ENCODE measurements at places on chromosomes 5 and 9. TPM values are rescaled to one million over a fixed set of nuclear protein-coding genes. Genes with fewer than 3 reads are reported as not detected.
A peak's percentile ranks its signal among the peaks of the same experiment; 100 is the strongest.

SLU7 gene
- total RNA-seq = 34.2 TPM

- H3K27ac ChIP-seq = no peak overlapping the region
- H3K27me3 ChIP-seq = no peaks in the 10 kb centered on the region
- no peaks in the 10 kb centered on the region for H3K36me3 ChIP-seq
- no peak overlapping the region for H3K4me3 ChIP-seq
These were observed 172.0 kb upstream of the SEMA6A start for GRCh38 chr5:116746668-116747067.

PCDHGA2 gene
- total RNA-seq = 3.4 TPM

MAN2A1 gene
- 29.6 TPM for total RNA-seq

TSSK1B gene
- under 0.01 TPM for total RNA-seq

NME5 gene
- total RNA-seq = under 0.01 TPM

DNA sequence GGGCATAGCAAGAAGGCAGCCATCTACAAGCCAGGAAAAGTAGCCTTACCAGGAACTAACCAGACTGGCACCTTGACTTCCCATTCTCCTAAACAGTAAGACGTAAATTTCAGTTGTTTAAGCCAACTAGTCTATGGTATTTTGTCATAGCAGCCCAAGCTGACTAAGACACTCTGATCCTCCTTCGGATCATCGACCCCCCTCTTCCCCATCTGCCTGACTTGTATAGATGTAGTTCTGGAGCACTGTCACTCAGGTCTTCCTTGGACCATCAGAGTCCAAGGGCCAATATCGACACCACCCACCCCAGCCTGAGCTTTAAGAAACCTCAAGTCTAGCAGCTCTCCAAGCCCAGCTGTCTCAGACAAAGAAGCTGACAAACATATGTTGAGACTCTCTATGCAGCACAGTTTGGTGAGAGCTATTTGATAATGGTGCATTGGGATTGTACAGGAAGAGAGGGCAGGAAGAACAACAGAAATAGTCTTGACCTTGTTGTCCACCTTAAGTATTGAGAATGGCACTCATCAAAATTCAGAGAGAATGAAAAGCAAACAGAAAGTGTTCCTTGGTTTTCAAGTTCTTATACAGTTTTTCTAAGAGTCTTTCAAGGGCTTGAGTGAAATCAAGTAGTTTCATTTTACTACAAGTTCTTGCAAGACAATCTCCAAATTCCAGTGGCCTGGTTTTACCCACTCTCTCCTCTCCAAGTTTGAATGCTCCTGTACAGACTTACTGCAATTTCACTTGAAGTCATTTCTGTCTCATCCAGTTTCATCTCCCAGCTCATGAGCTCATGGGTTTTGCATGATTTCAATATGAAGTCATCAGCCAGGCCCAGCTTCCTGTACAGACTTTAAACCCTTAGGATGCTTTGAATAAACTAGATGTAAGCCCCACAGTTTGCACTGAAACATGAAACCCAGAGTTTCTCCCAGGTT, 122.3 kb upstream of the RAI14 start:
- H3K36me3 ChIP-seq = no peaks in the 10 kb centered on the region
- H3K27ac ChIP-seq = peak overlapping the region; percentile 98
- DNase-seq = peak; percentile 97
- H3K27me3 ChIP-seq = no peaks in the 10 kb centered on the region

DNA sequence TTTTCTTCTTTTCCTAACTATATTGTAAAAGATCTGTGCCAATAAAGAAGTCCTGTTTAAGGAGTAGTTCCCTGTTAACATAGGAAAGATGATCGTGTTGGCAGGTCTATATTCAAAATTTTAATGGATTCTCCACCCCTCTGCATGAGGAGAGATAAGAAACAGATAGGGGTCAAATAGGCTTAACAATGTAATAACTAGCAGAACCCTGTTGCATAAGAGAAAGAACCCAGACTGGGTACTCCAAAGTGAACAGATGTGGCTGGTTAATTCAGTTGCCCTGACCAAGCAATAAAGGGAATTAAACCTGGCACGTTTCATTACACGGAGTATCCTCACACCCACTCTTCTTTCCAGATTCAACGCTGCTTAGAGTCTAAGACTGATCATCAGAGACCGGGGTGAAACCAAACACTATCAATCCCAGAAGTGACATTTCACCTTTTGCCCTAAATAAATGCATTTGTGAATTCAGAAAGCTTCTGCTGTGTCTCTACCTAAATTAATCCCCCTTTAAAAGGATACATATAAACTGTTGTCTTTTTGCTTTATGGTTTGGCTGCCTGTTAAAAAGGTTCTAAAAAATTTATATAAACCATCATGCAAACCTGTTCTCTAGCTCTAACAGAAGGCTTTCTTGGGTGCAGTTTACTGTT, 1276.9 kb upstream of the WWC1 start:
- no peaks in the 10 kb centered on the region for H3K4me1 ChIP-seq
- no peak overlapping the region for H3K4me3 ChIP-seq
- DNase-seq = no peak
- no peak overlapping the region for H3K27ac ChIP-seq
- H3K27me3 ChIP-seq = no peaks in the 10 kb centered on the region
- no peaks in the 10 kb centered on the region for H3K36me3 ChIP-seq

PCSK1 gene
- total RNA-seq = not detected

GRCh38 chr5:140150201-140150600, 24.5 kb downstream of the IGIP start:
- no peak for DNase-seq
- no peaks in the 10 kb centered on the region for H3K36me3 ChIP-seq
- H3K27ac ChIP-seq = no peak overlapping the region
- H3K27me3 ChIP-seq = no peaks in the 10 kb centered on the region
- H3K4me1 ChIP-seq = no peaks in the 10 kb centered on the region

- H3K27ac ChIP-seq = no peak overlapping the region
- H3K4me1 ChIP-seq = peaks cover 5% of the 10 kb centered on the region
- peaks cover 5% of the 10 kb centered on the region for H3K36me3 ChIP-seq
- H3K4me3 ChIP-seq = no peak overlapping the region
- no peaks in the 10 kb centered on the region for H3K27me3 ChIP-seq
These were observed 9.7 kb downstream of the PTGER4 start for GRCh38 chr5:40689438-40689837.

DNA sequence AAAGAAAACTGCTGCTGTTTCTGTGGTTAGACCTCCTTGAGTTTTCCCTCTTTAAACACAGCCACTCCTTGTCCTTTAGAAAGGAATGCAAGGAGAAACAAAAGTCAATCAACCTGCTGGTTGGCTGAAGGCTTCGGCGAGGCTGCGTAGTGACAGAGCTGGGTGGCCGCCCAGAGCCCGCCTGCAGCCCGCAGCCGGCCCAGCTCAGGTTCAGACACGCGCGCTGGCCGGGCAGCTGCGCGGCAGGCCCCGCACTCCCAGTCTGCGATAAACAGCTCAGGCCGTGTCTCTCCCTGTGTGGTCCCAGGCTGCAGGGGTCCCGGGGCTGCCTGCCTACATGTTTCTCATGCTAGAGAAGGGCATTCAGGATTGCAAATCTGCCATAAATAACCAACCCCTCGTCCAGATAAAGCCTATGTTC, 115.4 kb downstream of the HSD17B3 start:
- H3K27ac ChIP-seq = no peak overlapping the region
- H3K36me3 ChIP-seq = no peaks in the 10 kb centered on the region
- H3K4me1 ChIP-seq = no peaks in the 10 kb centered on the region
- peaks cover 28% of the 10 kb centered on the region for H3K27me3 ChIP-seq

GRCh38 chr5:8391911-8392310, 523.0 kb downstream of the MTRR start:
- H3K27ac ChIP-seq = no peak overlapping the region
- no peak overlapping the region for H3K4me3 ChIP-seq
- H3K27me3 ChIP-seq = no peaks in the 10 kb centered on the region
- H3K36me3 ChIP-seq = no peaks in the 10 kb centered on the region
- H3K4me1 ChIP-seq = no peaks in the 10 kb centered on the region

DNA sequence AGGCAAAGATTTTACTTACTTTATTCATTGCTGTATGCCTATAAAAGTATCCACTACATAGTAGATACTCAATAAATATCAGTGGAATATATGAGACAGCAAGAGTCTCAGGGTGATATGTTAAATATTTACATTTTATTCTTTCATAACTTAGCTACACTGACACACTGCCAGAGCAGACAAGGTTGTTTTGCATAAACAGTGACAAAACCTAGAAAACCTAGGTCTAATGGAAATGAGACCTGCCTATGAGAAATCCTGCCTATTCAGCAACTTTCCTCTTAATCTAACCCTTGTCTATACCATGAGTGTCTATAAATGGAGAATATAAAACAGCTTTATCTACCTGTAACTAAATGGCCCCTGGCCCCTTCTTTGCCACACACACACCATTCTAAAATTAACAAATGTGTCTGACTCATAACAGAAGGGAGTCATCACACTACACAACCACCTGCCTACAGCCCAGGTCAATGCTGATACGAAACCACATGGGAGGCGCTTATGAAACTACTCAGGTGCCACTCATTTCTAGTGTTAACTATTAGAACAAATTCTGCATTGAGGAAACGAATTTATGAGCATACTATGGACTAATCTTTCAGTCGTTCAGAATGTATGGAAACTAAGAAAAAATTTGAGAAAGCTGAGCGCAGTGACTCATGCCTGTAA, 60.3 kb downstream of the UBAP2 start:
- peak; percentile 43 for DNase-seq
- H3K4me1 ChIP-seq = peaks cover 3% of the 10 kb centered on the region
- peaks cover 28% of the 10 kb centered on the region for H3K36me3 ChIP-seq
- H3K4me3 ChIP-seq = no peak overlapping the region
- no peaks in the 10 kb centered on the region for H3K27me3 ChIP-seq

DNA sequence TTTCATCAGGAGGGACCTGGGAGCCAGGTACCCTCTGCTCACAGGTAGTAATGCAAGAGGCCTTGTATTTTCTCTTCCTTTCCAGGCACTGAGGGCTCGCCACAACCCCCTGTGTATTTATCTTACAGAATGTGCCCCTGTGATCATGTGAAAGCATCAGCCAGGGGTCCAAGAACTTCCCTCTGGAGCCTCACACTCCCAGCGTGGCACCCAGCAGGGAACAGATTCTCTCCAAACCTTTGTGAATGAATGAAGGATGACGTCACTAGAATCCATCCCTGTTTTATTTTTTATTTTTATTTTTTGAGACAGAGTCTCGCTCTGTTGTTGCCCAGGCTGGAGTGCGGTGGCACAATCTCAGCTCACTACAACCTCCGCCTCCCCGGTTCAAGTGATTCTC, 107.3 kb upstream of the IER5L start:
- H3K27me3 ChIP-seq = no peaks in the 10 kb centered on the region
- H3K4me3 ChIP-seq = no peak overlapping the region
- H3K36me3 ChIP-seq = no peaks in the 10 kb centered on the region
- H3K4me1 ChIP-seq = no peaks in the 10 kb centered on the region
- no peak overlapping the region for H3K27ac ChIP-seq

PTGR1 gene
- total RNA-seq = 80.8 TPM

DNA sequence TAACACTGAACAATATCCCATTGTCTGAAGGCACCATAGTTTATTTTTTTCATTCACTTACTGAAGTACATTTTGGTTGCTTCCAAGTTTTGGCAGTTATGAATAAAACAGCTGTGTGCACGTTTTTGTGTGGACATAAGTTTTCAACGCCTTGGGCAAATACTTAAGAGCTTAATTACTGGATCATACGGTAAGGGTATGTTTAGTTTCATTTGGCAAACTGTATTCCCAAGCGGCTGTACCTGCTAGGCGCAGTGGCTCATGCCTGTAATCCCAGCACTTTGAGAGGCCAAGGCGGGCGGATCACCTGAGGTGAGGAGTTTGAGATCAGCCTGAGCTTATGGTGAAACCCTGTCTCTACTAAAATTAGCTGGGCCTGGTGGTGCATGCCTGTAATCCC, 63.7 kb upstream of the FAM120A start:
- no peaks in the 10 kb centered on the region for H3K4me1 ChIP-seq
- no peak overlapping the region for H3K4me3 ChIP-seq
- no peaks in the 10 kb centered on the region for H3K27me3 ChIP-seq
- H3K27ac ChIP-seq = no peak overlapping the region
- DNase-seq = no peak
- H3K36me3 ChIP-seq = no peaks in the 10 kb centered on the region

- H3K4me3 ChIP-seq = no peak overlapping the region
- peaks cover 7% of the 10 kb centered on the region for H3K4me1 ChIP-seq
- H3K27ac ChIP-seq = no peak overlapping the region
- H3K27me3 ChIP-seq = no peaks in the 10 kb centered on the region
- no peaks in the 10 kb centered on the region for H3K36me3 ChIP-seq
These were observed 372.1 kb upstream of the RIOK2 start for GRCh38 chr5:97554977-97555643.

DNA sequence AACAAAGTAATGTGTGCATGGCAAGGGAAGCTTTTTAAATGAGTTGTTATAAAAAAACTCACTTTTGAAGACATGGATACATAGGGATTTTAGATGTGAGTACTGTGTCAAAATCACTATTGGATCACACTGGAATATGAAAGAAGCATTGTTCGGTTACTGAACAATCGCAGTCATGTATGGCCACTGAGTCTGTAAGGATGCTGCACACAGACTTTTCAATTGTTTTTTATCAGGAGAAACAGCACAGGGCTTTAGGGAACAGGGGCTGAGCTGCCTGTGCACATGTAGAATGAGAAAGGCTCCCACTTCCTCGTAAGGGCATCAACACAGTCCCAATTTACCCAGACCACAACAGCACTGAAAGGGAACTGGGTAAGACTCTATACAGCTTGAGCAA, 1333.9 kb upstream of the DMAC1 start:
- H3K4me3 ChIP-seq = no peak overlapping the region
- no peak overlapping the region for H3K27ac ChIP-seq

GRM6 gene
- not detected for total RNA-seq

- no peaks in the 10 kb centered on the region for H3K36me3 ChIP-seq
- no peaks in the 10 kb centered on the region for H3K27me3 ChIP-seq
- H3K4me1 ChIP-seq = no peaks in the 10 kb centered on the region
- no peak for DNase-seq
- H3K27ac ChIP-seq = no peak overlapping the region
These were observed 71.2 kb downstream of the CWC27 start for GRCh38 chr5:64839936-64840335.

GRCh38 chr5:81601919-81602318, 149.0 kb downstream of the SSBP2 start:
- H3K27me3 ChIP-seq = no peaks in the 10 kb centered on the region
- peak; percentile 36 for DNase-seq
- H3K4me1 ChIP-seq = no peaks in the 10 kb centered on the region
- H3K27ac ChIP-seq = no peak overlapping the region

GRCh38 chr5:107533910-107534876, 136.5 kb downstream of the EFNA5 start:
- no peak for DNase-seq
- H3K4me1 ChIP-seq = no peaks in the 10 kb centered on the region
- H3K27ac ChIP-seq = no peak overlapping the region
- no peaks in the 10 kb centered on the region for H3K36me3 ChIP-seq
- no peaks in the 10 kb centered on the region for H3K27me3 ChIP-seq
- H3K4me3 ChIP-seq = no peak overlapping the region

- no peak overlapping the region for H3K27ac ChIP-seq
- no peak for DNase-seq
- H3K27me3 ChIP-seq = peaks cover 27% of the 10 kb centered on the region
These were observed 1.3 kb upstream of the ANKRD18A start for GRCh38 chr9:38621434-38622287.

GRCh38 chr9:92737216-92737606, 27.4 kb downstream of the BICD2 start:
- no peaks in the 10 kb centered on the region for H3K36me3 ChIP-seq
- no peak overlapping the region for H3K27ac ChIP-seq
- peak; percentile 28 for DNase-seq
- peaks cover 14% of the 10 kb centered on the region for H3K4me1 ChIP-seq
- no peak overlapping the region for H3K4me3 ChIP-seq
- no peaks in the 10 kb centered on the region for H3K27me3 ChIP-seq

BARHL1 gene
- total RNA-seq = not detected

GRCh38 chr9:89095761-89096528, 82.7 kb downstream of the SHC3 start:
- peaks cover 9% of the 10 kb centered on the region for H3K4me1 ChIP-seq
- no peak overlapping the region for H3K4me3 ChIP-seq
- no peaks in the 10 kb centered on the region for H3K27me3 ChIP-seq
- peak; percentile 38 for DNase-seq
- H3K27ac ChIP-seq = no peak overlapping the region

OR1J2 gene
- total RNA-seq = not detected
